ENCODE measurements at places on chromosomes 1 and 21.

- no peak for DNase-seq
Measured at GRCh38 chr1:71634159-71634558, 553.3 kb upstream of the ZRANB2 start.

- no peak for DNase-seq
Measured at GRCh38 chr1:171426645-171427044, 58.7 kb upstream of the PRRC2C start.

DNA sequence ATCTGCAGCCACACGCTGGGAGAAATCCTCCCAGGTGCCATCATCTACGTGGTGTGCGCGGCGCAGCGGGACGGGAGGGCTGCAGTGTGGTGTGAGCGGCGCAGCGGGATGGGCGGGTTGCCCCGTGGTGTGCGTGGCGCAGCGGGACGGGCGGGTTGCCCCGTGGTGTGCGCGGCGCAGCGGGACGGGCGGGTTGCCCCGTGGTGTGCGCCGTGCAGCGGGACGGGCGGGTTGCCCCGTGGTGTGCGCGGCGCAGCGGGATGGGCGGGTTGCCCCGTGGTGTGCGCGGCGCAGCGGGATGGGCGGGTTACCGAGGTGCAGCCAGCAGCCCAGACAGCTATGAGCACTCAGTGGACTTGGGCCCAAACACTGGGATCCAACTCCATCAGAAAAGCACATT lies 4.7 kb downstream of the WRAP73 start:
- DNase-seq: no peak

GRCh38 chr1:17359031-17359430 lies 13.0 kb upstream of the PADI6 start:
- no peak for DNase-seq

- no peak for DNase-seq
Measured at GRCh38 chr1:50717327-50717726, 242.7 kb downstream of the FAF1 start.

DNA sequence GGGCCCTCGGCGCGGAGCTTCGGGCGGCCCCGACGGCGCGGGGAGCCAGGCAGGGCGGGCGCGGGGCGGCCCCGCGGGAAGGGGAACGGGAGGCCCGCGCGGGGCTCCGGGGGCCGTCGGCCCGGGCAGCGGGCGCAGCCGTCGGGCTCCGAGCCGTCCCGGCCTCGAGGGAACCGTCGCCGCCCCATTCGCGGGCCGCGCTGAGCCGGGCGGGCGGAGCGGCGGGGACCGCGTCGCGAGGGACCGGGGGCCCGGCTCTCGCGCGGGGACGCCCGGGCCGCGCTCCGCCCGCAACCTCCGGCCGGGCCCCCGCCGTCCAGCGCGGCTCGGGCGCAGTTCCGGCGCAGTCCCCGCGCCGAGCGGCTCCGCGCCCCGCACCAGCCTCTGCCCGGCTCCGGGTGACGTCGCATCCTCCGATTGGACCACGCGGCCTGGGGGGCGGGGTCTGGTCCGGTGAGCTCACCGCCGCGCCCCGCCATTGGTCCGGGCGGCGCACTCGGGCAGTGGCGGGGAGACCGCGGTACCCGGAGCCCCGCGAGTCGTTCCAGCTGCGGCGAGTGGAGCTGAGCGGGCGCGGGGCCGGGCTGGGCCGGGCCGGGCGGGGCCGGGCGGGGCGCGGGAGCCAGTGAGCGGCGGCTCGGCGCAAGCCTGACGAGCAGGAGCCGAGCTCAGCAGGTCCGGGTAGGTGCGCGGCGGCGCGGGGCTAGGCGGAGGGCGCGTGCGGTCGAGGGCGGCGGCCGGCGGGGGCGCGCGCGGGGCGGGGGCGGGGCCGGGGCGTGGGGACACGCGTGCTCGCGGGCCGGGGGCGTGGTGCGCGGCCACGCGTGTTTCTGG lies 66.7 kb upstream of the VAMP3 start:
- peak; percentile 86 for DNase-seq

DNA sequence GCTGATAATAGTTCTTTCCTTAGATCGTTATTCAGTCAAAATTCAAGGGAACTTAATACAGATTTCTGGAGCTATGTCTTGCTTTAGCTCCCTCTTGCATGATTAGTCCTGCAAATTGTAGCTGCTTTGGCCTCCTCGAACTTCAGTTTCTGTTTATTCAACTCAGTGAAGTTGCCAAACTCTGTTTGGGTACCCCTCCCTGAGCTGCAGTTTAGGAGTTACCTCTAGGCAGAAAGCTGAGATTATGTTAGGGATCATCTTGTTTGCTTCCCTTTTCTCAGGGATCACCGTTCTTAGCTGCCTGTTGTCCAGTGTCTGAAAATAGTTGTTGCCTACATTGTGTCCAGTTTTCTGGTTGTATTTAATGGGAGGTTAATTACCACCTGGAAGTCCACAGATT lies 43.5 kb downstream of the SNX27 start:
- DNase-seq: no peak

DNA sequence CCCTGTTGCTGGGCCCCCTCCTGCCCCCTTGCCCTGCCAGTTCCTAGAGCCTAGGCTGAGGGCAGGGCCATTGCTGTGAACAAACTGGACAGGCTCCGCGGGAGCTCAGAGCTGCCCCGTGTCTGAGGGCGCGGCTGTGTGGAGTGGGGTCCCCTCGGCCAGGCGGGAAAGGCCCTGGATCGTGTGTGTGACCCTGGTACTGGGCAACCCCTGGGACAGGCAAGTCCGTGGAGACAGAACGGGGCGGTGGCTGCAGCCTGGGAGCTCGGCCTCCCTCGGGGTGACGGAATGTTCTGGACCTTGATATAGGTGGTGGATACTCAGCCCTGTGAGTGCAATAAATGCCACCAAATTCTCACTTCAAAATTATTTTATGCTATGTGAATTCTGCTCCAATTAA lies 27.7 kb upstream of the C1orf159 start:
- DNase-seq: no peak

DNA sequence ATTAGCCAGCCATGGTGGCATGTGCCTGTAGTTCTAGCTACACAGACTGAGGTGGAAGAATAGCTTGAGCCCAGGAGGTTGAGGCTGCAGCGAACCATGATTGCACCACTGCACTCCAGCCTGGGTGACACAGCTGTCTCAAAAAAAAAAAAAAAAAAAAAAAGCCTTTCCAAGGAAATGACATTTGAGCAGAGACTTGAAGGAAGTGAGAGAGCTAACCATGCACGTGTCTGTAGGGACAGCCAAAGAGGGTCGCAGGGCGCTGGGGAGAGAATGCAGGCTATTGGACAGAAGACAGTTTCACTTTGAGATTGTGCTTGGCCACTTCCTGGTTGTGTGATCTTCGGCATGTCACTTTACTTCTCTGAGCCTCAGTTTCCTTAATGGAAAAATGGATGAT lies 6.8 kb downstream of the HCRTR1 start:
- DNase-seq: no peak

GRCh38 chr1:239914751-239915231 lies 176.9 kb upstream of the FMN2 start:
- DNase-seq: no peak

DNA sequence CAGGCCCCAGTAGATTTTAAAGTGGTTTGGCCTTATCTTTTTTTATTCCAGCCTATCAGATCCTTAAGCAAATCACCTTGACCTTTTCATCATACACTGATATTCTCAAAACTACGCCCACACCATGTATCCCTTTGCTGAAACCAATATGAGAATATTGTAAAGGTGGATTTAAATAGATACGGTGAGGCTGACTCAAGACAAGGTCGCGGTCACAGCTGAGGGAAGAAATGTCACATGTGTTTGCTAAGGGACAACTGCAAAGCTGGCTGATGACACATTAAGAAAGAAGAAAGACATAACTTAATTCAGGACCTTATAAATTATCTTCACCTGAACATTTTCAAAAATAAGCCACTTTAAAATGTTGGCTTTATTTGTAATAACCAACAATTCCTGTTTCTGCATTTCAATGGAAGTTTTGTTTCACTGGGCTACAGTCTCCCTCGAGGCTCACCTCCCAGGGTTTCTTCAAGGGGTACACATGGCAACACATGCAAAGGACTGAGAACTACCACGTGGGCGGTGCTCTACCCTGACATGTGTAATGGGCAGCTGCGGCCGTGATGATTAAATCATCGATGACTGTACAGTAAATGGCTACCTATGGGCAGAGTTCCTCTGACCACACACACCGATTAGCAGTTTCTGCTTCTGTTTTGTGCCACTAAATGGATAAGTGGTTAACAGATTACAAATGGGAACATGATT lies 189.5 kb downstream of the SIPA1L2 start:
- DNase-seq: no peak

DNA sequence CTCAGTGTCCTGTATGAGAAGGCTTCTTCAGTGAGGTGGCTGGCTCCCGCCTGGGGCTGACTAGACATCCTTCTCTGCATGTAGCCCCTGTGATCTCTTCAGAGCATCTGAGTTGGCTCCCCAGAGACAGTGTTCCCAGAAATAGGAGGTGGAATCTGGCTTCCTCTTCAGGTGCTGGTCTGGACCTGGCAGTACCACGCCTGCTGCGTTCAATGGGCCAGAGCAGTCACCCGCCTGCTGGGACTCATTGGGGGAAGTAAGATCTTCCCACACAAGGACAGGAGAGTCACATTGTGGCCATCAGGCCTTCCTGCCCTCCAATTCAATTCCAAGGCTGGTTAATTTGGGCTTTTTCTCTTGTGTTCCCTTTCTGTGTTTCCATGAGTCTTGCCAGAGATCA lies 51.0 kb downstream of the ADARB1 start:
- no peak for DNase-seq

GRCh38 chr1:69400128-69400527 lies 167.6 kb upstream of the LRRC7 start:
- DNase-seq: no peak

GRCh38 chr1:227913764-227914721 lies 33.7 kb downstream of the WNT9A start:
- DNase-seq: no peak

DNA sequence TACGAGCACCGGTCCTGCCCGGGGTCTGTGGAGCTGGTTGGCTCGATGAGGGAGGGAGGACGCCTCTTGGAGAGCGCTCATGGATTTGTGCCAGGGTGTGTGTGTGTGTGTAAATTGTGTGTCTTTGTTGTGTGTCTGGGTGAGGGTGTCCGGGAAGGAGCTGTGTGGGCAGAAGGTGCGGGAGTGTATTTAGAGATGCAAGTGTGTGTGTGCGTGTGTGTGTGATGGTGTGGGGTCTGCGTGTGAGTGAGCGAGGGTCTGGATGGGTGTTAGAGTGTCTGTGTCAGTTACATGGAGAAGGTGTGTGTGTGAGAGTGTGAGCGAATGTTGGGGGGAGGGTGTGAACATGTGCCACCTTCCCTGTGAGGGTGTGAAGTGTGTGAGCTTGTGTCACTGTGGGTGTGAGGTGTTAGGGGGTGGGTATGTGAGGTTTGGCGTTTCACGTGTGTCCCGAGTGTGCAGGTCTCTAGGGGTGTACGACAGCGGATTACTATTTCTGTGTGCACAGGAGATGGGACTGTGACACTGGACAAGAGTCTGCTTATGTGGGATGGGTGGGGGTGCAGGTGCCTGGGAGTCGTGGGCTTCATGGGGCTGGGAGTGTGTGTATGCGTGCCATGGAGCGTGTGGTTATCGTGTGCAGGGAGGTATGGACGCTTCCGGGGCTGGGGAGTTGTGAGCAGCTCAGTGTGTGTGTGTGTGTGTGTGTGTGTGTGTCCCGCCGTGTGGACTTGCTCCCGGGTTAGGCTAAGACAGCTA lies 880 bp downstream of the IGSF21 start:
- DNase-seq: no peak

DNA sequence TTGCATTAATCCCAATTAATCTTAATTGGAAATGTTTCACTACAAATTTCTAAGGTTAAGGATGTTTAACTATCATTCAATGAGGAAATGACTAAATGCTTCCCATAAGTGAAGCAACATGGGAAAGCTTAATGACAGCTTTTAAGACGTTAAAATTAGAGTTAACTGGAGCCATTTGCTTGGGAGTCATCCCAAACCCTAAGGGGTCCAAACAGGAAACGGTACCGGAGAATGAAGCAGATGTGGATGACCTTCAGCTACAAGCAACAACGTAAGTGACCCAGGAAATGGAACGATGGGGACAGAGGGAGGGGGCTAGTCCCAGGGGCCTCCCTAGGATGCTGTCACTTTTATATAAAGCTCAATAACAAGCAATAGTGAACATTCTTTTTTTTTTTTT lies 62.2 kb downstream of the CAPZB start:
- no peak for DNase-seq

DNA sequence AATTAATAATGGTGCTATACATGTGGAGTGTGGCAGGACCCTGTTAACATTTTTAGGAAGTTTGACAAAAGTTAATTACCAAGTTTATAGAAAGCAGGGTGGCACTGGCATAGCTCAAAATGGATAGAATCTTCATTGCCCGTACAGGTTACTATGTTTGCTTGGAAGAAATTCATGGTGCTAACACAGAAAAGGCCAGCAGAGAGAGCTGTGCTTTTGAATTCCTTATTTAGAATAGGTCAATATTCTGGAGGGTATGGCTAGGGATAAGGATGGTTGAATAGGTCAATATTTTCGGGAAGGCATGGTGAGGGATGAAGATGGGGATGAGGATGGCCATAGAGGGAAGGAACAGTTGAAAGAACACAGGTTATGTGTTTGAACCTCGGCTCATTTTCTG lies 345.1 kb downstream of the LMO4 start:
- no peak for DNase-seq

GRCh38 chr1:47709872-47710231 lies 272.0 kb downstream of the FOXD2 start:
- DNase-seq: no peak

DNA sequence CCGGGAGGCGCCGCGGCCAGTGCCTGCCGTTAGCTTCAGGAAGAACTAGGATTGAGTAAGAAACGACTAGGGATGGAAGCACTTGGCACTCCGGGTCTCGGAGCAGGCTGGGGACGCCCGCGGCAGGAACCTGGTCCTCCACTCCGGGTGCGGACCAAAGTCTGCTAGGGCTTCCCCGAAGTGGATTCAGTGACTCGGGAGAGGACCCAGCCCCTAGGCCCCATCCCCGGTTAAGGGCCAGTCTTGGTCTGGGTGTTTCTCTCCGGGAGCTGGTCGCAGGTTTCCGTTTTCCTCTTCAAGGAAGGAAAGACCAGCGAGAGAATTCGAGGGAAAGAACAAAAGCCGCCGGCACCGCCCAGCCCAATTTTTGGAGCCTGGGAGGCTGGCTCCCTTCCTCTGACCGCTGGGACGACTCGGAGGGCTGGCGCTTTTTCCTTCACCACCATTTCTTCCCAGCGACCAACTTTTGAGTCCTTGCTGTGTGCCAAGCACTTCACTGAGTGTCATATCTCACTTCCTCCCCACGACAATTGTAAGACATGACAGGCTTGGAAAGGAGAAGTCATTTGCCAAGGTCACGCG lies 16.8 kb upstream of the STMN1 start:
- no peak for DNase-seq

DNA sequence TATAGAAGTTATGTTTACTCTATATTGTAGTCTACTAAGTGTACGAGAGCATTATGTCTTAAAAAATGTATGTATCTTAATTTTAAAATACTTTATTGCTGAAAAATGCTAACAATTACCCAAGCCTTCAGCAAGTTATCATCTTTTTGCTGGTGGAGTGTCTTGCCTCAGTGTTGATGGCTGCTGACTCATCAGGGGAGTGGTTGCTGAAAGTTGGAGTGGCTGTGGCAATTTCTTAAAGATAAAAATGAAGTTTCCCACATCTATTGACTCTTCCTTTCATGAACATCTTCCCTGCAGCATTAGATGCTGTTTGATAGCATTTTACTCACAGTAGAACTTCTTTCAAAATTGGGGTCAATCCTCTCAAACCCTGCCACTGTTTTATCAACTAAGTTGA lies 95.8 kb downstream of the CDC7 start:
- DNase-seq: no peak

Data from RWPE2 (cell line).